ENCODE measurements at places on chromosomes 3 and 15. TPM values are rescaled to one million over a fixed set of nuclear protein-coding genes. Genes with fewer than 3 reads are reported as not detected.

DNA sequence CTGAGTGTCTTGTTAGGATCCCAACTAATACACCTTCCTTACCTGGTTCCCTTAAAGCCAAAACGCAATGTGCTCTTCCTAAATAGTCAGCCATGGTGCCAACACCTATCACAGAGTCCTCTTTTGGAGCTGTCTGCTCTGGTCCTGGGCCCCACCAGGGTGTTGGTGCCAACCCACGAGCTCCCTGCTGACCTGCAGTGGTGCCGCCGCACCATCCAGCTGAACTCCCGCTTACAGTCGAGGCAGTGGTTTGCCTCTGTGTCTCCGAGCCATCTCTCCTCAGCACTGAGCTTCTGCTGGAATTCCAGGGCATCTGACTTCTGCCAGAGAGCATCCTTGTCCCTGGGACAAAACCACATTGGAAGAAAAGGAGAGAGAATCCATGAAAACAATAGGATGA is 15.9 kb downstream of the CXCR6 start:
- H3K4me3 ChIP-seq: no peak overlapping the region
- peaks cover 87% of the 10 kb centered on the region for H3K36me3 ChIP-seq
- no peak overlapping the region for H3K27ac ChIP-seq
- no peaks in the 10 kb centered on the region for H3K4me1 ChIP-seq
- DNase-seq: no peak
- H3K27me3 ChIP-seq: no peaks in the 10 kb centered on the region

The IQCH gene
- polyA plus RNA-seq: 0.97 TPM

DNA sequence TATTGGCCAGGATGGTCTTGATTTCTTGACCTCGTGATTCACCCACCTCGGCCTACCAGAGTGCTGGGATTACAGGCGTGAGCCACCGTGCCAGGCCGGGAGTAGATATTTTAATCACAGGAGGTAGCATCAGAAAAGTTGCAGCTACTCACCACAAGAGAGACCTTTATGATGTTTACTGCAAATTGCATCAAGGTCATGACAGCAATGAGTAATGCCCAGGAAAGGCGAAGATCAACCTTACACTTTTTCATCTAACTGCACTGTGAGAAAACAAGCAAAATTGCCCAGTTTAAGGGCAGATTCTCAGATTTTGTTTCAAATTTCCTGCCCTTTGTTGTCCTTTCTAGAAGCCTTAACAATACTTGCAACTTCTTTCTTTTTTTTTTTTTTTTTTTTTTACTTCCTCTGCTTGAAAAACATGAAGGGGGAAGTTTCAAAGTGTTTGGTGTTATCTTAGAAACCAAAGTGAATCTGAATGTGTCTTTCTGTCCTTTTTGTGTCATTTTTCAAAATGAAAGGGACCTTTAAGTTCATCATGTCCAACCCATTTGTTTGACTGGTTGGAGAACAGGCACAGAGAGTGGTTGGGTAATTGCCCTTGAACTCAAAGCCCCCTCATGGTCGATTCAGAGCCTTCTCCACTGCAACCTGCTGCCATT is 25.0 kb downstream of the TGFBR2 start:
- DNase-seq: no peak
- H3K27me3 ChIP-seq: no peaks in the 10 kb centered on the region
- no peak overlapping the region for H3K27ac ChIP-seq
- H3K4me1 ChIP-seq: peaks cover 5% of the 10 kb centered on the region

The DAZL gene
- not detected for polyA plus RNA-seq

- no peaks in the 10 kb centered on the region for H3K4me1 ChIP-seq
- no peak for DNase-seq
- H3K4me3 ChIP-seq: no peak overlapping the region
- H3K36me3 ChIP-seq: no peaks in the 10 kb centered on the region
- H3K27me3 ChIP-seq: no peaks in the 10 kb centered on the region
Measured at GRCh38 chr3:178676942-178677790, 140.9 kb downstream of the KCNMB2 start.

DNA sequence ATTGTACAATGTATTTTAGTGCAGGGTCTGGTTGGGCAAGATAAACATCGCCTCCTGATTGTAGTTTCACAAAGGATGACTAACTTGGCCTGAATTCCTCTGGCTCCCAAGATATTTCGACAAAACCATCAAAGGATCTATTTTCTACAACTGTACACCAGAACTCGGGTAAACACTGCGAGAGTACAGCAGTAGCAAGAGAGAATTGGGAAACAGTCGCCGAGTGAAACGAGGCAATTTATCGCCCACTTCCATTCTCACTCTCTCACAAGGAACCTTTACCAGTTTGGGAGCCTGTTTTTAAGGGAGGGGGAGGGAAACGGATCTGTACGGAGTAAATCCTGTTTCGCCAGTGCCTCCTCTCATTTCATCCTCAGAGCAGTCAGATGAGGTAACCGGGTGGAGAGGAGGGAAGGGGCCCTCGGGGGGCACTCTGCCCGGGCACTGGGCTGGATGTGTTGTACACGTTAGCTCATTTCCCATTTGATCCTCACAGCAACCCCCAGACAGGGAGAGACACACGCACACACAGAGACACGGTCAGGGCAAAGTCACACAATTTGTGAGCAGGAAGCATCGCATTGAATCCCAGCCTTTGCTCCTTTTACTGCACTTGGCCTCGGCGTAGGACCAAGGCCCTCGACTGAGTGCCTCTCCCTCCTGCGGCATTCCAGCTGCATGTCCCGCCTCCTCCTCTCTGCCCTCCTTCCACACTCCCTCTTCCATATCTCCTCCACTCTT is 120.1 kb downstream of the LIPC start:
- no peaks in the 10 kb centered on the region for H3K36me3 ChIP-seq
- DNase-seq: peak; percentile 94
- peaks cover 21% of the 10 kb centered on the region for H3K4me1 ChIP-seq
- no peaks in the 10 kb centered on the region for H3K27me3 ChIP-seq
- no peak overlapping the region for H3K4me3 ChIP-seq

The DUOX1 gene
- polyA plus RNA-seq: 2.6 TPM

The ITIH3 gene
- polyA plus RNA-seq: 5.3 TPM

The TMC3 gene
- polyA plus RNA-seq: 6.2 TPM

The LRRC31 gene
- polyA plus RNA-seq: 11.4 TPM

The TP63 gene
- 0.07 TPM for polyA plus RNA-seq

- H3K27ac ChIP-seq: no peak overlapping the region
- no peak for DNase-seq
- H3K36me3 ChIP-seq: no peaks in the 10 kb centered on the region
- H3K27me3 ChIP-seq: no peaks in the 10 kb centered on the region
- H3K4me3 ChIP-seq: no peak overlapping the region
Measured at GRCh38 chr3:31465999-31466398, 66.7 kb upstream of the STT3B start.

DNA sequence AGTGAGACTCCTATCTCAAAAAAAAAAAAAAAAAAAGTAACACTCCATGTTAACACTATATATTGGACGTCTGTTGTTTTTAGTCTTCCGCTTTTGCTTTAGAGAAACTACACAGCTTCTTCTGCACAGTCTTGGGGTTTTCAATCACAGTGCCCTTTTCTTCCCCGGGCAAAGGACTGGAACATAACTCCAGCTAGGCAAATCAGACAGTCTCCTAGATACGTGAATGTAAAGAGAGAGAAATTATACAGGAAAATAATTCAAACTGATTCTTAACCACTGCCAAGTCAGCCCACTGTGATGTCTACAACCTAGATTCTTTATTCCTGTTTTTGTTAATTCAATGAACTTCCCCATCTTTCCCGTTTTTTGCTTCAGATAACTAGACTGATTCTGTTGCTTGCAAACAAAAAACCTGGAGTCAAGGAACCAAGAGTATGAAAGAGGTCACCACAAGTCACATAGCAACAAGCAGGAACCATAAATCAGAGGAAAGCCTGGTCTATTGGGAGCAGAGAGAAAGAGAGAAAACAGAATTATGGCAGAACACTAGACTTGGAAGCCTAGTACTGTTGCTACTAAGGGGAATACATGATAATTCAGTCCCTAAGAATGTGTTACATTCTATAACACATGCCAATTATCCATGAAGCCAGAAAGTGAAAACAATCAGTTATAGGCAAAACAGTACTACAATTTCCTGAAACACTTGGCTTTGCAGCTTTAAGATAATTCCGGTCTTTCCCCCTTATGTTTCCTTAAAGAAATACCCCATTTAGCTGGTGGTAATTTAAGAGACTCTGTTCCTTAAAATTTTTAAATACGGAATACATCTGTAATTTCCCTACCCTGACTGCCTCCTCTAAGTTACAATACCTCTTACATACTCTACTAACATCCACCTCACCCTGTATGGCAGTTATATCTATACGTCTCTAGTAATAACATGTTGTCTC is 63.1 kb downstream of the TBL1XR1 start:
- no peak for DNase-seq
- no peaks in the 10 kb centered on the region for H3K4me1 ChIP-seq
- peaks cover 3% of the 10 kb centered on the region for H3K36me3 ChIP-seq
- no peak overlapping the region for H3K4me3 ChIP-seq
- H3K27me3 ChIP-seq: no peaks in the 10 kb centered on the region

GRCh38 chr15:32029409-32029861 is 880 bp upstream of the CHRNA7 start:
- no peak for DNase-seq
- peaks cover 13% of the 10 kb centered on the region for H3K27me3 ChIP-seq
- peaks cover 18% of the 10 kb centered on the region for H3K4me1 ChIP-seq
- no peak overlapping the region for H3K27ac ChIP-seq
- peak overlapping the region; percentile 66 for H3K4me3 ChIP-seq

- no peak overlapping the region for H3K4me3 ChIP-seq
- H3K27me3 ChIP-seq: no peaks in the 10 kb centered on the region
- no peaks in the 10 kb centered on the region for H3K4me1 ChIP-seq
- no peaks in the 10 kb centered on the region for H3K36me3 ChIP-seq
Measured at GRCh38 chr3:116087426-116087825, 357.9 kb downstream of the LSAMP start.

- no peak for DNase-seq
- H3K27ac ChIP-seq: no peak overlapping the region
- peaks cover 21% of the 10 kb centered on the region for H3K27me3 ChIP-seq
- H3K36me3 ChIP-seq: no peaks in the 10 kb centered on the region
- H3K4me3 ChIP-seq: no peak overlapping the region
Measured at GRCh38 chr15:69517052-69517451, 64.4 kb downstream of the RPLP1 start.

GRCh38 chr3:192642651-192643050 is 84.7 kb downstream of the FGF12 start:
- DNase-seq: no peak
- no peaks in the 10 kb centered on the region for H3K27me3 ChIP-seq
- H3K4me3 ChIP-seq: no peak overlapping the region
- H3K4me1 ChIP-seq: no peaks in the 10 kb centered on the region
- no peak overlapping the region for H3K27ac ChIP-seq

DNA sequence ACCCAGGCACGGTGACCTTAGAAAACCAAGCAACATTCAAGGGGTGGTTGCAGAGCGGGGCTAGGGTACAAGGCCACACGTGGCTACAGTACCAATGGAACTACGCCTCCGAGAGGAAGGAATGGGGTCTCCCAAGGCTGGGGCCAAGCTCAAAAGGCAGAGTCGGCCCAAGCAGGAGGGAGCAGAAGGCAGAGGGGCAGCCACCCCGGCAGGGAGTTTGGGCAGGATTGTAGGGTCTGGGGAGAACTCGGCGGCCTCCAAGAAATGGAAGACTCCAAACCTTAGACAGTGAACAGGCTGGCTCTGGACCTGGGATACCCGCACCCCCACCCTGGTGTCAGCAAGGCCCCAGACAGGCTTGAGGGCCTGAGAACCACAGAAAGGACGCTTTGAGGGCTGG is 28.7 kb downstream of the ATRIP start:
- H3K27me3 ChIP-seq: no peaks in the 10 kb centered on the region
- H3K27ac ChIP-seq: peak overlapping the region; percentile 95
- no peak overlapping the region for H3K4me3 ChIP-seq
- H3K36me3 ChIP-seq: peaks cover 11% of the 10 kb centered on the region

- H3K4me1 ChIP-seq: no peaks in the 10 kb centered on the region
- H3K4me3 ChIP-seq: no peak overlapping the region
- DNase-seq: no peak
- no peaks in the 10 kb centered on the region for H3K36me3 ChIP-seq
Measured at GRCh38 chr15:79610021-79610420, 177.9 kb downstream of the MINAR1 start.

The GOLGA8S gene
- polyA plus RNA-seq: 0.24 TPM

The MOBP gene
- polyA plus RNA-seq: 0.10 TPM

- DNase-seq: no peak
- H3K27ac ChIP-seq: no peak overlapping the region
- no peaks in the 10 kb centered on the region for H3K36me3 ChIP-seq
Measured at GRCh38 chr15:38687340-38687739, 122.7 kb upstream of the RASGRP1 start.

The TERB2 gene
- polyA plus RNA-seq: not detected

GRCh38 chr15:85426481-85426880 is 46.1 kb downstream of the AKAP13 start:
- no peak for DNase-seq
- H3K27me3 ChIP-seq: no peaks in the 10 kb centered on the region
- H3K36me3 ChIP-seq: no peaks in the 10 kb centered on the region
- no peak overlapping the region for H3K4me3 ChIP-seq
- peaks cover 12% of the 10 kb centered on the region for H3K4me1 ChIP-seq

The CYB561D2 gene
- 20.6 TPM for polyA plus RNA-seq

GRCh38 chr3:60330107-60330506 is 921.1 kb downstream of the FHIT start:
- DNase-seq: no peak
- no peak overlapping the region for H3K4me3 ChIP-seq
- H3K27ac ChIP-seq: no peak overlapping the region
- H3K27me3 ChIP-seq: no peaks in the 10 kb centered on the region
- no peaks in the 10 kb centered on the region for H3K36me3 ChIP-seq

DNA sequence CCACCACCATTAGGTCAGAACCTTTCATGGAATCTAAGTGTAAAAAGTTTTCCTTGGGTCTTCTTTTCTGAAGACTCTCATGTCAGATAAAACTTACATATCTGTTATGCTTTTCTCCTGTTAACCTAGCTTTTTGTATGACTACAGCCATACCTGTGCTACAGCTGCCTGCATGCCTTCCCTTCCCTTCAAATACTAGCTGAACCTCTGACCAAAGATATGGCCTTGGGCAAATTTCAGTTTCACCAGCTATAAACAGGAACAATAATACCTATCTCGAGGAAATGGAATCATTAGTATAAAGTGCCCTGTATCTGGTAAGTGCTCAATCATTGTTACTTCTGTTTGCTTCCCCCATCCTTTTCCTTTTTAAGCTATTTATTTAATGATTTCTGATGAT is 25.0 kb downstream of the GLB1 start:
- peaks cover 20% of the 10 kb centered on the region for H3K36me3 ChIP-seq
- H3K27ac ChIP-seq: no peak overlapping the region
- DNase-seq: peak; percentile 46
- no peak overlapping the region for H3K4me3 ChIP-seq
- H3K4me1 ChIP-seq: peaks cover 20% of the 10 kb centered on the region

The GRM2 gene
- 0.18 TPM for polyA plus RNA-seq

The TEX55 gene
- not detected for polyA plus RNA-seq

- peaks cover 14% of the 10 kb centered on the region for H3K4me1 ChIP-seq
- peak overlapping the region; percentile 5 for H3K27ac ChIP-seq
- no peaks in the 10 kb centered on the region for H3K27me3 ChIP-seq
- no peak overlapping the region for H3K4me3 ChIP-seq
- DNase-seq: peak; percentile 60
Measured at GRCh38 chr3:124351430-124352148, 359.7 kb upstream of the ROPN1 start.

The PARP16 gene
- 14.0 TPM for polyA plus RNA-seq

The LEKR1 gene
- polyA plus RNA-seq: 2.2 TPM

- peaks cover 10% of the 10 kb centered on the region for H3K36me3 ChIP-seq
- H3K4me1 ChIP-seq: no peaks in the 10 kb centered on the region
- H3K27me3 ChIP-seq: no peaks in the 10 kb centered on the region
- peak overlapping the region; percentile 78 for H3K4me3 ChIP-seq
- H3K27ac ChIP-seq: peak overlapping the region; percentile 82
- DNase-seq: no peak
Measured at GRCh38 chr3:121834157-121834670, 646 bp downstream of the IQCB1 start.

- no peaks in the 10 kb centered on the region for H3K4me1 ChIP-seq
- no peak overlapping the region for H3K4me3 ChIP-seq
- no peak for DNase-seq
- no peaks in the 10 kb centered on the region for H3K36me3 ChIP-seq
- no peaks in the 10 kb centered on the region for H3K27me3 ChIP-seq
Measured at GRCh38 chr3:17231537-17232261, 346.9 kb downstream of the PLCL2 start.

The GP5 gene
- 0.33 TPM for polyA plus RNA-seq
